ENCODE measurements at places on chromosomes 11 and 22.

GRCh38 chr11:17894929-17895658, 117.8 kb downstream of the SERGEF start:
- no peak for DNase-seq

DNA sequence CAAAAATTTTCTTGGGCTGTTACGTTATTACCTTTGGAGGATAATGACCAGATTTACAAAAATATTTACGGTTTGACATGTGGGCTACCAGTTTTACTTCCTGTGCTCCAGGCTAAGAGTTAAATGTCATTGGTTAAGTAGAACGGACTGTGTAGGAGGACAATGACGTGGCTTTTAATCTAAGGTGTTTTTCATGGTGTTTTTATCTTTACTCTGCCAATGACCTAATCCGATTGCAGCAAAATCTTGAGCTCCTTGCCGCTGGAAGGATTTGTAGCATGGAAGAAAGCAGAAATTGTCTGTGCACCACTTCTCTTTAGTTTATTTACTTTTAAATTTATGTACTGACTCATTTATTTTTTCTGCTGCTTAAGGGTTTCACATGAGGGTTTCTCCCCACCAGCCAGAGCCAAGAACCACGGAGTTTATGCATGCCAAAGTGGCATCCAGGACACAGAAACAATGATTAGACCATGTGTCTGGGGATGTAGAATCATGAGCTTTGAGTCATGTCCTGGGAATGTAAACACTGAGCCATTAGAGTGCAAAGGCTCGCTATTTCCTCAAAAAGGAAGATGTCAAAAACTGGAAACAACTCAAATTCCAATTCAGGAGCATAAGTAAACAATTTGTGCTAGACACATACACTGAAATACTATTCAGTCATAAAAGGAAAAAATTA, 1.9 kb upstream of the CARD16 start:
- DNase-seq = peak; percentile 98

GRCh38 chr11:66958956-66959274, 732 bp upstream of the PC start:
- DNase-seq = no peak

DNA sequence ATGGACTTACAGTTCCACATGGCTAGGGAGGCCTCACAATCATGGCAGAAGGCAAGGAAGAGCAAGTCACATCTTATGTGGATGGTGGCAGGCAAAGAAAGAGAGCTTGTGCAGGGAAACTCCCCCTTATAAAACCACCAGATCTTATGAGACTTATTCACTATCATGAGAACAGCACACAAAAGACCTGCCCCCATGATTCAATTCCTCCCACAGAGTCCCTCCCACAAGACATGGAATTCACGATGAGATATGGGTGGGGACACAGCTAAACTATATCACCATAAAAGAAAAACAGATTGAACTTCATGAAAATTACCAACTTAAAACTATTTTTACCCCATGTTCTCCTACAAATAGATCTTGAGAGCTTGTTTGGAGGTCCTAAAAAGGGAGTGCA, 19.6 kb downstream of the ENTHD1 start:
- no peak for DNase-seq

- DNase-seq = no peak
Measured at GRCh38 chr22:36928786-36929535, 15.5 kb downstream of the CSF2RB start.

DNA sequence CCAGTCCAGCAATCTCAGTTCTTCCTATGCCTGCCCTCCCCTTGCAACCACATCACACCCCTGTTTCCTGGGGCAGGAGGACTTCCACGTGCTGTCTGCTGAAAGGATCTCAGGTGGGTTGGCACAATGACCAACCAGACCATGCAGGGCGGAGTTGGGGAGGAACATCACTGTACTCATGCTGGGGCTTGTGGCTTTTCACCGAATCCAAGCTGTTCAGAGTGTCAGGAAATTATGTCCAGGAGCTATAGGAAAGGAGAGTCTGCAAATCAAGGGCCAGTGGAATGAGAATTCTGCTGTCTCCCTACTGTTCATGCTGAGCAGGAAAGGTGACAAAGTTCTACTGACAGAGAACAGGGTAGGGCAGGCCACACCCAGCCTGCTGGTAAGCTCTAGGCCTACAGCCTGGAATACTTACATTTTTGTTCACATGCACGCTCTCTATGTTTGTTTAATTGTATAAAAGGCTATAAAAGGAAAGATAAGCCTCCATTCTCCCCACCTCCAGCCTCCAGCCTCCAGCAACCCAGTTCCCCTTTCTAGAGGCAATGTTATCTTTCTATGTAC, 1.7 kb upstream of the PLAAT2 start:
- no peak for DNase-seq

DNA sequence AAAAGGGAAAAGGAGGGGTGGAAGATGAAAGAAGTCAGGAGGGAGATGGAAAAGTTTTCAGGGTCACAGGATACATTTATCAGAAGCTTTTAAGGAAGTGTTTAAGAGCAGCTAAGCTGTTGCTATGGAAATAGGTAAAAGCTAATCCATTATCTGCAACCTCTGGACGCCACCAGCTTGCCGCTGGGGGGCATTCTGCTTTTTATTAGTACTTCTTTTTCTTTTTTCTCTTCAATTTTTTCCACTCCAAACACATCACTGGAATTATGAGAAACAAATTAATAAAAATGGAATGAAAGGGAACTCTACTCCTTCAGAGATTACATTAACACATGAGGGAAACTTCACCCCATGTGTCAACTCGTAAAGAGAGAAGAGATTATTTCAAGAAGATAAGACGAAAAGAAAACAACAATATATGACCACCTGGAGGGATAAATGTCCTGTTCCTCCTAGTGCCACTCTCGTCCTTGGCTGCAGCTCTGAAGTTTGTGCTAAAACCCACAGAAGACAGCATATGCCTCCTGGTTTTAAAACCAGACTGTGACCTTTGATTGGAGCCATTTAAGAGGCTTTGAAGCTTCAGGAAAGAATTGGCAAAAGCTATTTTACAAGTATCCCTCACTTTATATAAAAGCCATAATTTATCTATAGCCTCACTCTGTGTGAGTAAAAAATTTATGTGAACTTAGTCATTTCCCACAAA, 972.8 kb downstream of the OPCML start:
- DNase-seq = no peak

GRCh38 chr11:17413414-17414316, 25.2 kb upstream of the KCNJ11 start:
- DNase-seq = no peak

DNA sequence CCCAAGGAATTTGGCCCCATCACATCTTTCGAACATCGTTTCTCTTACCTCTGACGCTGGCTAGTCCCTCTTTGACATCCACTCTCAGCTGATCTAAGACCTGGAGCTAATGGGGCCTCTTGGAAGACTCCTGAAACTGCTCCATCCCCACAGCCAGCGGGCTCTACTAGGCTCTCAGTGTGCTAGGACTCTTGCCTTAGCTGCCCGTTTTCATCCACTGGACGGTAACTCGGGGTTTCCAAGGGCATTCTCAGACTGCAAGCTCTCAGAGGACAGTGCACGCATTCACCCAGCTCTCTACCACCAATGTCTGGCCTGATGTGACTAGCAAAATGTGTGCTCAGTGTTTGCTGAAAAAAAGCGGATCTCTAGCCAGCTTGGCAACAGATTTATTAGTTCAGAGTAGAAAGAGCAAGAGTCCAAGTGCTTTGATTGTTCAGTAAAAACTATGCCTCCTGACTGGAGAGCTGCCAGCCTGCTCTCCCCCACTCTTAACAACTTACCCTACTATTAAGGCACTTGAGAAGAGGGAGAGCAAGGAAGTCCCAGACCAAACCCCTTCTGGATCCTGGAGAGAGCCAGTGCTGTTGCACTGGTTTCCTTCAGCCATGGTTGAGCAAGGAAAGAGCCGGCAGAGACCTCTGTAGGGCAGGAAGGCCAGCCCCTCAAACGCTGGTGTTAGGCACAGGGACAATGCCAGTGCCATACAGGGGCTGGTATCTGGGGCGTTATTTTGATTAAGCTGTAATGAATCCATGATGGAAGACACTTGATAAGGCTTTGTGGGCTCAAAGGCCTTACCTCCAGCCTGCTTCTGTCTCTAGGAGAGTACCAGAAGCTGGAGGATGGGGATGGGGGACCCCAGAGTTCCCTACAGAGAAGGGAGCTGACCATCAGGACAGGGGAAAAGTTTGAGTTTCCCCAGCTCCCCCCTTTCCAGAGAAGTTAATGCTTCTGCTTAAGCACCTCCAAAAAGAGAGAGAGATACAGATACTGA, 9.2 kb downstream of the RELA start:
- DNase-seq = no peak

Measured in astrocyte of the cerebellum (primary cell).